ENCODE measurements at places on chromosomes 2 and 18.

GRCh38 chr2:17084877-17085276 is 419.2 kb upstream of the CYRIA start:
- no peak for DNase-seq

DNA sequence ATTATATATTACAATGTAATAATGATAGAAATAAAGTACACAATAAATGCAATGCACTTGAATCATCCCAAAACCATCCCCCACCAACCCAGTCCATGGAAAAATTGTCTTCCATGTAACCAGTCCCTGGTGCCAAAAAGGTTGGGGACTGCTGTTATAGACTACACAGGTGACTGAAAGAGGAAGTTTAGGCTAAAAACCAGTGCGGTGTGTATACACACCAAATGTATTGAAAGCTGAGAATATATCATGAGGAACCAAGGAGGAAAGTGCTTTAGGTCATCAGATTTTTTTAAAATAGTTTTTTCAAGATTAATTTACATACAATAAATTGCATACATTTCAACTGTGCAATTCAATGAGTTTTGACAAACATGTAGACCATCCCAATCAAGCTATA is 20.5 kb upstream of the C1D start:
- DNase-seq: no peak

DNA sequence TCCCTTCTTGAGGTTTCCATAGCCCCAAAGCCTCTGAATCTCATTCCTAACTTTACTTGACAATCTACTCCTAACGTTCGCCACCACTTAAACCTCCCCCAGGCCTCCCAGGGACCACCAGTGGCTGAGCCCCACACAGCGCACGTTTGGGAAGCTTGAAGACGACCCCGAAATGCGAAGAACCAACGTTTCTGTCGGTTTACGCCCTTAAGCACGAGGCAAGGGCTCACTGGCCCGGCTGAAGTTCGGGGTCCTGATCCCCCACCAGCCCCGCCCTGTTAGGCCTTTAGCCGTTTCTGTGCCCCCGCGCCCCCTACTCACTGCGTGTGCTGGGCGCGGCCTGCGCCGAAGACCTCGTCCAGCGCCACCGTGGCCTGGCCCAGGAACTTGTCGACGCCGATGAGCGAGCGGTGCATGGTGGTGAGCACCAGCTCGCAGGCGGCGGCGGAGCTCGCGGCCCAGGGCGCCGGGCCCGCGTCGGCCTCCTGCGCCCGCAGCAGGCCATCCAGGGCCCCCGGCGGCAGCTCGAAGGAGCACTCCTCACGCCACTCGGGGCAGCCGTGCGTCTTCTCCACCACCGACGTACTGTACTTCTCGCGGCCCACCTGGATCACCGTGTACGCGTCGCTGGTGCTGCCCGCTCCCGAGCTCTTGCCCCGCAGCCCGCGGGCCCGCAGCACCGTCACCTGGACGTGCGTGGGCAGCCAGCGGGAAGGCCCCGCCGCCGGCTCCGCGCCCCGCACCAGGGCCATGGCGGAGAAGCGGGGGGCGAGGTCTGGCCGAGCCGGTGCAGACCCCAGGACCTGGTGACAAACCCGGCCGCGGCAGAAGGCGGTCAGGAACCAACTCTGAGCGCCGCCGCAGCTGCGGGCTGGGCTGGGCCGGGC is 479 bp downstream of the RAB11FIP5 start:
- no peak for DNase-seq

- DNase-seq: no peak
Measured at GRCh38 chr2:65345631-65346030, 86.8 kb downstream of the SPRED2 start.

- no peak for DNase-seq
Measured at GRCh38 chr2:71082402-71083252, 14.2 kb downstream of the NAGK start.
